Activated CD4-positive, CD25-positive, alpha-beta regulatory T cell treated with anti-CD3 and anti-CD28 coated beads, Interleukin-2, amount 50 U/mL, for 16 hours (primary cell): ENCODE measurements at places on chromosomes 6 and 20.

DNA sequence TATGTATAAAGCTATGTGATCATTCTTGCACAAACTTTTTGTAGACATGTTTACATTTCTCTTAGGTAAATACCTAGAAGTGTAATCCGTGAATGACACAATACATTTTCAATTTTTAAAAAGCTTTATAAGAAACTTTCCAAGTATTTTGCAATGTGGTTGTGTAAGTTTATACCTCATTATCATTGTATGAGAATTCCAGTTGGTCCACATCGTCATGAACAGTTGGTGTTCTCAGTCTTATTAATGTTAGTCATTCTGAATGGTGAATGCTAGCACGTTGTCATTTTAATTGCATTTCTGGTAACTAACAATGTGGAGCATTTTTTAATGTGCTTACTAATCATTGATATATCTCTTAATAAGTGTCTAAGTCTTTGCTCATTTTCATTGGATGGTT lies 116.5 kb upstream of the F13A1 start:
- no peak for DNase-seq

DNA sequence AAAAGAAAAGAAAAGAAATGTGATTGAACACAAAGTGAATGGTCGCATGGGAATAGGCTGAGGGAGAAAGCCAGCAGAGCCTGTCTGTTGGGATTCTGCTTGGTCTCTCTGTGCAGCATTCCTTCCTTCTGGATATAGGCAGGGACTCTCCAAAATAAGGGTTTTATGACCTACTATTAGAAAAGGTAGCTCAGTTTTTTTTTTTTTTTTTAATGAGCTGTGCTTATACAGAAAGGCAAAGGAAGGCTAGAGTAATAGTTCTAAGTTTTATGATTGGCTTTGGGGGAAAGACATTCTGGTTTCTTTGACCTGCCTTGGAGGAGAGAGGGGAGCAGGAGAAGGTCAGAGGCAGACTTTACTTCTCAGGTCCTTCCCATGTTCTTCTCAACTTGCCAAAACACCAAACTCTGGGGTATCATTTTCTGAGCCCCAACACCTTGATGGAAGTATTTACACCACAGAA lies 18.8 kb upstream of the IER3 start:
- no peak for DNase-seq

- DNase-seq: no peak
Measured at GRCh38 chr6:166950443-166950821, 5.9 kb downstream of the RNASET2 start.

DNA sequence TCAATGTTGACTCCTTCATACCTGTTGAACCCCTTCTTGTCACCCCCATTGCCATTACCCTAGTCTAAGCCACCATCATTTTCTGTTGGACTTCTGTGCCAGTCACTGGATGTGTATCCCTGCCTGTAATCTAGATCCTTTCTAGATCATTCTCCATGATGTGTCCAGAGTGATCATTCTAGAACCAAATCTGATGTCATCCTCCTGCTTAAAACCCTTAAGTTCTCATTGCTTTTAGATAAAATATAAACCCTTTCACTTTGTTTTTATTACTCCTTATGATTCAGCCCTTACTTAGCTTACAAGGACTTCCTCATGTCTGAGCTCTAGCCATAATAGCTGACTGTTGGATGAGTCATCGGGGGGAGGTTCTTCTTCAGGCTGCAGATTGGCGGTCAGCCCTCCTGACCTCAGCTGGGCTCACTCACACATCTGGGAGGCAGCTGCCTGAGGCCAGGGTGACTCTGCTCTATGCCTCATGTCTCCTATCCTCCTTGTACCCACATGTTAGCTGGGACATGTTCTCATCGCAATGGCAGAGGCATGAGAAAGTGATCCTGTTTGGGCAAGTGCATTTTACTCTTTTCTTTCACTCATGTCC lies 287.6 kb downstream of the ESR1 start:
- no peak for DNase-seq

- no peak for DNase-seq
Measured at GRCh38 chr6:31110825-31111582, 1.4 kb downstream of the C6orf15 start.

DNA sequence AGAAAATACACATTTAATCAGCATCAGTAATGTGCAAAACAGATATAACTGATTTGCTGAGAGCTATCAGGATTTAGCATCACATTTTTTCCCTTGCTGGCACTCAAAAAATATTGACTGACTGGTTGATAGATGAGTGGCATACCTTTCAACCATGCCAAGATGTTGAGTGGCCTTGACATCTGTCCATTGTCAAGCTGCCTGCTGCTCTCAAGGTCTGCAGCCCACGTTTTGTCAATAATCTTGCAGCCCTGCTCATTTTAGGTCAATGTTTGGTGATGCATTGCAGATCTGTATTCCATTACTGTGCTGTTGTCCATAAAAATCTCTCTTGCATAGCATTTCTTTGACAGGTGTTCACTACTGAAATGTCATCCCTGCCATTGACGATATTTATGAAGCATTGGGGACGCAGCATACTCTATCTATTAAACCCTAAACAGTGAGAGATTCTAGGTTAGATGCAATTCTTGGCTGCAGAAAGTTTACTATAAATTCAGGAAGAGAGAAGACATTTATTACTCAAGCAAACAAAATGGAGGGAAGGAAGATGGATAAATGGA lies 111.6 kb downstream of the BFSP1 start:
- DNase-seq: no peak

DNA sequence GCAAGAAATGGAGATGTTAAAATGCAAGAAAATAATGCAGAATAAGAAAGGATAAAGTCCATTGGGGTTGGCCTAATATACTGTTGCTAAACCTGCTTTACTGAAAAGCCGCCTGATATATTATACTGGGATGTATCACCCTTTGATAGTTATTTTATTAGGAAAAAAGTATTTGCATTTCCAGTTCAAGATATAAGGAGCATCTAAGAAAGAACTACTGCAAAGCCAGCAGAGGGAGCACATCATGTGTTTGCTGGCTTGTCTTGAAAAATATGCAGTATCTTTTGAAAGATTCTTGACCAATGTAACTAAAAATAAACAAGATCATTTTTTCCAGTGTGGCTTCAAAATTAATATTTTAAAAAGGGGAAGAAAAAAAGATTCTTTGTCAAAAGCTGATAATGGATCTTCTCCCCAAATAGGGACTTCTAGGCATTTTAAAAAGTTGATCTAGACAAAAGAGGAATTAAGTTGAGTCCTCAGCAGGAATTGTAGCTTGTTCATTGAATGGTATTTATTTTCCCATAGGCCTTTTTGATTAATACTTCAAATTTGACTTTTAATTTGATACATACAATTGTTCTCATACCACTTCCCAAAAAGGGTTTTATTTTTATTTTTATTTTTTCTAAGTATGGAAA lies 214.9 kb downstream of the ZFAND3 start:
- DNase-seq: no peak

- DNase-seq: no peak
Measured at GRCh38 chr6:98486057-98486456, 348.3 kb upstream of the POU3F2 start.

- DNase-seq: no peak
Measured at GRCh38 chr6:36063318-36064060, 35.9 kb downstream of the MAPK14 start.

DNA sequence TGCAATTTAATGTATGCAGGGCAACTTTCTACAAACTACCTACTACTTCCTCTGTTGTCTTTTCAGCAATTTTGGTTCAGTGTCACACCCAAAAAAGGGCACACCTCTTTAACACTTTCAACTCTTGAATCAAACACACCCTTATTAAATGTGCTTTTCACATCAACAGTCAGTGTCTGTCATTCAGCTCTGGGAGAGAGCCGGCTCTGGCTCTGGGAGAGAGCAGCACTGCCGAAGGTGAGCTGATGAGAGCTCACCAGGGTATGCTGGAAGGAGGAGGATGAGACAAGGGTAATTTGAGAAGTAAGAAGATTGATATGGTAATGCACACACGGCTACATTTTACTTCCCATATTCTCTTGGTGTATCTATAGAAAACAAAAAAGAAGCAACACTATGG lies 134.3 kb downstream of the RTN4IP1 start:
- DNase-seq: no peak

DNA sequence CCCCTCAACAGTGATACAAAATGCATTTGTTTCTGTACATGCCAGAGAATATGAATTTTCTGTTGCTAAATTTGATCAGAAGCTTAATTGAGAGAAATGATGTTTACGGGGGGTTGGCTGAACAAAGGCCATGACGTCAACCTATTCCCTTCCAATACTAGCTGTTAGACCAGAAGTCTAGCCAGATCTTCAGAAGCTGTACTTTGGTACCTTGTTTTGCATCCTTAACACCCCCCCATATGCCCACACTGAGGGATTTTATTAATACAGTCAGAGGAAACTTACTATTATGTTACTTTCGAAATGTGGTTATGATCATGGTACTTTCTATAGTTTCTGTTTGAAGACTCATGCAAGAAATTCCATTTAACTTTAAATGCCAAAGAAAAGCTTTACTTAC lies 3.1 kb downstream of the NCOA7 start:
- DNase-seq: no peak

DNA sequence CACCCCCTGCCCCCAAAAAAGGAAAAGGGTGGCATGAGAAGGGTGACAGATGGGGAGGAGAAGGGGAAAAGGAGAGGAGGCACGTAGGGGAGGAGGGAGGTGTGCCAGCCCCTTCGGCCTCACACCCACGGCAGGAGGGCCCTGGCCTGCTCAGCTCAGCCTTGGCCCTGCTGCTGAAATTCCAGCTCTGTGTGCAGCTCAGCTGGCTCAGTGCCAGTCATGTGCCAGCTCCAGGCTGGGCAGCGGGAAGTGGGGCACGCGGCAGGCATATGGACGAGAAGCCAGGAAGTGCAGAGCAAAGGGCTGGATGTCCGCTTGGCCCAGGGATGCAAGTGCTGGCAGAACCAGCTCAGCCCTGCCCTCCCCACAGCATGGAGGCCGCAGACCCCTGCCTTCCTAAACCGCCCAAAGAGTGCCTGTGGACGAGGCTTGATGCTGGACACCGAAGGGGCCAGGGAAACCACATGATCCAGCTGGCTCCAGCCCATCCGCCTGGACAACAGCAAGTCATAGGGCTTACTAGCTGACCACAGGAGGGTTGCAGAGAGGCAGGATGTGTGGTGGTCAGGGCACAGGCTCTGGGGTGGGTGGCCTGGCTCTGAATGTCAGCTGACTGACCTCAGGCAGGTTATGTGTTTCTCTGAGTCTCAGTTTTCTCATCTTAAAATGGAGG lies 60.2 kb downstream of the NOL4L start:
- no peak for DNase-seq

DNA sequence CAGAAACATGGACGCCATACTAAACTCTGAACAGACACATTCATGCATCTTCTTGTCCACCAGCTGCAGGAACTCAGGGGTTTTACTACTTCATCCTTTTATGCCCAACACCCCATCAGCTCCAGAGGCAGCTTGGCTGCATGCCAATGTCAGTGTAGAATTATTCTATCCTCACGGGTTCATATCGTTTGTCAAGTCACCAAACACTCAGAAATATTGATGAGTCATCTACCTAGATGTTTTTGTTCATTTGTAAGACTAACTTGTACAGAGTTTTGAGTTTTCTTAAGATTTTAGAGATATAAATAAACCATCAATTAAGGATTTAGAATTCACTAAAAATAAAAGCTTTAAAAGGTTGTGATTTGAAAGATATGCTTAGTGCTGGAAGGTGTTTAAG lies 590.7 kb upstream of the FLRT3 start:
- no peak for DNase-seq

GRCh38 chr6:16498957-16499356 lies 260.6 kb downstream of the GMPR start:
- DNase-seq: no peak

GRCh38 chr20:51386586-51386985 lies 155.9 kb downstream of the NFATC2 start:
- DNase-seq: no peak

GRCh38 chr20:21234806-21235483 lies 68.2 kb upstream of the XRN2 start:
- no peak for DNase-seq

DNA sequence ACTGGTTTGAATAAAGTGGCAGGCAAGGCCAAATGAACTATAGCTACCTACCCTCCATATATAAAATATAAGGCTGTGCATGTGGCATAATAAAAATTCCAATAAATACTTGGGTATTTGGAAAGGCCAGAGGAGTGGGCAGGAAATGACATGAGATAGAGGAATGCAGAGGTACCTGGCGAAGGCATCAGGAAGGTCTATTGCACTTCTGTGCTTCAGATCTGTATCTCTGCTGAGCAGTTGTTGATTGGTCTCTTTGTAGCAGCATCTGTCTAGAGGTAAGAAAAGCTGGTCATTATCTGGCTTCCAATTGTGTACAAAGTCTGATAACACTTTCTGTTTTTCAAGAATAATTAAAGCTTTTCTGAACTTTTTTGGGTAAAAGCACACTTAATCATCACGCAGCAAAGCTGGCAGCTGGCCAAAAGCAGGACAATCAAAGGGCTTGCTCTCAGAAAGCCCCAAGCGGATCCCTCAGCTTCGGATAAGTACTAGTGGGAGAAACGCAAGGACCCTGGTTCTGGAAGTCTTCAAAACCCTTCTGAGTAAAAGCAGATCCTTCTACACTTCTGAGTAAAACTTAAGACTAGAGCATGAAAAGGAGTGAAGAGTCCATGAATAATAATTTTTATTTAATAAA lies 120.1 kb upstream of the TCF21 start:
- no peak for DNase-seq

DNA sequence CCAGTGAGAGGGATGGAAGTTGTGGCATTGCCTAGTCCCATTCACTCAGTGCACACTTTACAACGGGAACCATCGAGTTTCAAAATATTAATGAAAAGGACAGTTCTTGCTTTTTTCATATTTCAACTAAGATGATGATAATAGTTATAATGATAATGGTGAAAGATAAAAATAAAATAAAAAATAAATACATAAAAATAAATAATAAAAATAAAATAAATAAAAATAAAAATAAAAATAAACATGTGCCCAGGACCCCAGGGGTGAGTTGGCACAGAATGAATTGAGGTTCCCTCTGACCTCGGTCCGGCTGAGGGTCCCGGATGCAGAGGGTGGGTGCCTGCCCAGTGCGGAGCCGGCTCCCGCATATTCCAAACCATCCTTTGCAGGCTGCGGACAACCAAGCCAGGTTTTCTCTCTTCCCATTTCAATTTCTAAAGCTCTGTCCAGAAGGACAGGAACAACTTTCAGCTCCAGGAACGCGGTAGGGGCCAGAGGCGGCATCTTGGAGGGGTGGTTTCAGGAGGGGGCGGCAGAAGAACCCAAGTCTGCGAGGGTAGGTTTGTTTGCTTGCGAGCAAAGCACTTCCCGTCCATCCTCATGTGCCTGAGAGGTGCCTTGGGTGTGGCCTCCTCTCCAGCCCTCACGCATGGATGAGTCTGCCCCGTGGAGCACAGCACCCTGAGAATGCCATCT lies 236.8 kb downstream of the DLL1 start:
- no peak for DNase-seq

- DNase-seq: no peak
Measured at GRCh38 chr20:1283522-1284510, 17.7 kb downstream of the SNPH start.

DNA sequence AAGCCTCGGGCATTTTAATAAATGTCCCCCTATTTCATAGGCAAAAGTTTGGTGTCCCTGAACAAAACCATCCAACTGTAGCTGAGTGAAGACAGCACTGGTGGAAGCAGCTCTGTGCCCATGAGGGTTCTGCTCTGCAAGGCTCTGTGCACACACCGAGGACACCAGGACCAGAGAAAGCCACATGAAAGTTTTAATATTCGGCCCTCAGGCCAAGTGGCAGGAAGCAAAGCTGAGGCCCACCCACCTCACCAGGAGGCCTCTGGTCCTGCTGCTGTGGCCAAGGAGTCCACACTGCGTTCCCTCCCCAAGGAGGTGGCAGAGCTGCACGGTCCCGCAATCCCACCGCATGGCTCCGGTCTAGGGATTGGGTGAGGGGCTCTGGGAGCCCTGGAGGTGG lies 62.6 kb upstream of the RPS6KA2 start:
- no peak for DNase-seq

- no peak for DNase-seq
Measured at GRCh38 chr6:42423244-42423643, 28.5 kb downstream of the TRERF1 start.
